Activated T-helper 1 cell treated with anti-CD3 and anti-CD28 coated beads, Interleukin-2, amount 50 U/mL, for 16 hours (primary cell): ENCODE measurements at places on chromosomes 1 and 21.

- DNase-seq: no peak
Observed at GRCh38 chr1:113073479-113073950, 517 bp downstream of the LRIG2 start.

DNA sequence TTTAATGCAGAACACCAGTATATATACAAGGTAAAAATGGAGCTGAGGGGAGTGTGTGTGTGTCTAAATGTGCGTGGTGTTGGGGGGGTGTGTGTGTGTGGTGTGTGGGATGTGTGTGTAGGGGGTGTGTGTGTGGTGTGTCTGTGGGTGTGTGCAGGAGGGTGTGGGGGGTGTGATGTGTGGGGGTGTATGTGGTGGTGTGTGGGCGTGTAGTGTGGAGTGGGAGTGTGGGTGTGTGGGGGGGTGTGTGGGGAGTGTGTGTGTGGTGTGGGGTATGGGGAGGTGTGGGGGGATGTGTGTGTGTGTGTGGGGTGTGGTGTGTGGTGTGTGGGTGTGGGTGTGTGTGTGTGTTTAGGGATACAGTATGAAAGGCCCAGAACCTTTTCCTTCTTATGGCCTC, 202.3 kb upstream of the CACYBP start:
- no peak for DNase-seq

GRCh38 chr1:14941864-14942263, 211.7 kb upstream of the TMEM51 start:
- no peak for DNase-seq

DNA sequence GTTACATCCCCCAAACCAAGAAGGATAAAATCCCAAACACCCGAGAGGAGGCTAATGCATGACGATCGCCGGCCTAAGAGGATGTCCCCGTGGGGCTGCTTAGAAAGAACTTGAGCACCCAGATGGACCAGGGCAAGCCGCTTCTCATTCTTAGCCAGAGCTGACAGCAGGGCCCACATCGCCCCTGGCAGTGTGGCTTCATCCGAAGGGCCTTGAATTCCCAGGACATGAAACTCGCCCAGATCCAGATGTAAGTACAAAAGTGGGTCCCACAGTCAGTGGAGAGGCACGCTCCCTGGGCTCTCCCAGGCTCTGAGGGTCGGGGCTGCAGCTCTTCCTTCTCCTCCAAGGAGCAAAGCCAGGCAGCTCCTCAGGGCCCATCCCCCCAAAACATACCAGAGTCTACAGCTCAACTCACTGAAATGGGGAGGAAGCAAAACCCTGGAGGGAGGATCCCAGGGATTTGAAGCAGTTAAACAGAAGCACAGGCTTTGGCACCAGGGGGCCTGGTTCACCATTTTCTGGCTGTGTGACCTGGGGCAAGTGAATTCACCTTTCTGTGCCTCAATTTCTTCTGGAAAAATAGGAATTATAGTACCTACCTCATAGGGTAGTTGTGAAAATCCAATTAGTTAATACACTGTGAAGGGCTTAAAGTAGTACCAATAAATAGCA, 85.6 kb downstream of the MAN1C1 start:
- DNase-seq: no peak

- no peak for DNase-seq
Observed at GRCh38 chr1:213988507-213989001, 781 bp downstream of the PROX1 start.

DNA sequence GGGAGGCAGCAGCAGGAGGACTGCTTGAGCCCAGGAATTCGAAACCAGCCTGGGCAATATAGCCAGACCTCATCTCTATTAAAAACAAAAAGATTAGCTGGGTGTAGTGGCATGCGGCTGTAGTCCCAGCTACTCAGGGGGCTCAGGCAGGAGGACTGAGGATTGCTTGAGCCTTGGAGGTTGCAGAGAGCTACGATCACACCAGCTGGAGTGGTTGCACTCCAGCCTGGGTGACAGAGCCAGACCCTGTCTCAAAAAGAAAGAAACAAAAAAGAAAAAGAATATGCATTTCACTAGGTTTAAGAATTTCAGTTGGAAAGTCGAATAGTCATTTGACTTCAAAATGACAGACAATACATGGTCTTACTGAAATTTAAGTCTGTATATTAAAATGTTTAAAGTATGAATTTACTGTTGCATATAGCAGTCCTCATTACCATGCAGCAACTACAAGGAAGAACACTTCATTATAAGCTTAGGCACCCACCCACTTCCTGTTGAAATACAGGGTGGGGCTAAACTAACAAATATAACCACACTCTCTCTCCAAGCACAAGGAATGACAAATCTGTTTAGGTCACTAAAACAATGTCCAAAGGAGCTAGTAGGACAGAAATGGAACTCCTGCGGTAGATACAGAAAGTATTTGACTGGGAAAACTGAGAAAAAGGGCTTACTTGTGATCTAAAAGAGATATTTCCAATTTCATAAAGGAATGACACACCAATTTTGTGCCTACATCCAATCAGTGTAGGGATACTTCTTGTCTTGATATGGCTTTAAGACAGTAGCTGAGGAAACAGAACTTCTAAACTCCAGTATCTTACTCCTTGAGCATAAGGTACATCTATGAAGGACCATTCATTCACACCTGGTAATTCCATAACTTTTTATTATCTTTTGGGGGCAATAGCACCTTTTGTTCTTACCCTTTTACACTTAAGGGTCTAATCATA, 44.1 kb downstream of the GPR3 start:
- no peak for DNase-seq

DNA sequence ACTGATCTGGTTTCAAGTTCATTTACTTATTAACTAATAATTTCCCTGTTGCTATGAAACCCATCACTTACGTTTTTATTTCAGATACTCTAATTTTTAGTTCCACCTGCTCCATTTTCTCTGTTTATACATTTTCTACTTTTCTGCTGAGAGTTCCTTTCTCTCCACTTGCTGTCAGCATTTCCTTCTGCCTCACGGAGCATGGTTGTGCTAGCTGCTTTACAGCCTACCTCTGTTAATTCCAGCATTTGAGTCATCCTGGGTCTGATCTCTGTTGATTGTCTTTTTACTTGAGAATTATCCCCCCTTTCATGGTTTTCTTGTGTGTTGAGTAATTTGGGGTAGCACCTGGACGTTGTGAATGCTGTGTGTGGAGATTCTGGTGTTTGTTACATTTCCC, 373.2 kb upstream of the C1orf174 start:
- DNase-seq: no peak

DNA sequence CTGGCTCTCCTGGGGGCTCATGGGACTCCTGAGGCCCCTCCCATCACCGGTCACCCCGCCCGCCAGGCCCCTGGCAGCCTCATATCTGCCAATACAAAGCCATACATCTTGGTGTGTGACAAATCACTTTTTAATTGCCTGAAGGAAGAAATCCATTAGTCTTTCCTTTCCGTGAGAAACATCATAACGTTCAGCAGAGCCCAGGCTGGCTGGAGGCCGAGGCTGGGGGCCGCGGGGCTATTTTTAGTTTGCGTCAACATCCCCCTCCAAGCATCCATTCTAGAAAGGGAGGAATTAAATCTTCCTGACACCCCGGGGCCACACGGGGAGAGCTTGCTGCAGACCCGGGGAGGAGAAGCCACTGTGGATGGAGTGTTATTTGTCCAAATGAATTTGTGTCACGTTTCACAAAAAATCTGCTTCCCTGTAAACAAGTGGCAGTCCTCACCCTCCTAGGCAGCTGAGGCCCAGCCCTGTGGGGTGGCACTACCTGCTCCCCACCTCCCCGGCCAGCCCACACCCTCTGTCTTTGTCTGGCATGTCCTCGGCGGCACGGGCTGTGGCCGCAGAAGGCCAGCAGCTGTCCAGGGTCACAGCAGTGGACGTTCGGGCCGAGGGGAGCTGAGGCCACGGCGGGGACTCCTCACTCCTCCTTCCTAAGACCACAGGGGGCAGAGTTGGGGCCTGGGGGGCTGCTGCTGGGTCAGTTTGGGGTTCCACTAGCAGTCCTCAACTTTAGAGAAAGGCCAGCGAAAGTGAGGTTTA, 236.9 kb upstream of the VAMP3 start:
- DNase-seq: no peak

- DNase-seq: no peak
Observed at GRCh38 chr1:19123837-19124236, 86.2 kb downstream of the UBR4 start.

- DNase-seq: no peak
Observed at GRCh38 chr21:35994613-35995012, 65.7 kb downstream of the SETD4 start.

- no peak for DNase-seq
Observed at GRCh38 chr21:28671549-28672195, 321.0 kb downstream of the LTN1 start.
